ENCODE measurements at places on chromosomes 16 and 17.

- DNase-seq, result peak; percentile 78
Measured at GRCh38 chr16:31876951-31877828, 3.6 kb downstream of the ZNF267 start.

- DNase-seq, result no peak
Measured at GRCh38 chr16:56631832-56632155, 665 bp upstream of the MT1M start.

DNA sequence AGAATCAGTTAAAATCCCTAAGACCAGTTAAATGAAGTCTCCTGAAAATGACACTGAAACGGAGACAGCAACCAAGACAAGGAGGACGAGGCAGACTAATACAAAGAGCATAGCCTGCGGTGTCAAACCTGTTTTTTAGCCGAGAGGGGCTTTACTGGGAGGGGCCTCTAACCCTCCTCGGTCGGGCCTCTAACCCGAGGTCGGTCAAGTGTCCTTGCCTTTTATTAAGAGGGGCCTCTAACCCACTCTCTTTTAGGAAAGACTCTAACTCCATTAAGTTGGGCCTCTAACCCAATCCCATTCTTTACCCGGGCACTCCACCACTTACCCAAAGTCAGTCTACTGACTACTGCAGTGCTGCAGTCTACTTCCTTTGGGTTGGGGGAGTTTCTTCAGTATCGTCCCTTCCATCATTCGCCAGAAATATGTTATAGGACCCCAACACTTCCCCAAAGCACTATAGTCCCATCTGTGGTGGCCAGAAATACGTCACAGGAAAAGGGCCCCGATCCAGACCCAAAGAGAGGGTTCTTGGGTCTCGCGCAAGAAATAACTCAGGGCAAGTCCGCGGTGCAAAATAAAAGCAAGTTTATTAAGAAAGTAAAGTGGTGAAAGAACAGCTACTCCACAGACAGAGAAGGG lies 39.2 kb upstream of the ARL4D start:
- no peak for DNase-seq

DNA sequence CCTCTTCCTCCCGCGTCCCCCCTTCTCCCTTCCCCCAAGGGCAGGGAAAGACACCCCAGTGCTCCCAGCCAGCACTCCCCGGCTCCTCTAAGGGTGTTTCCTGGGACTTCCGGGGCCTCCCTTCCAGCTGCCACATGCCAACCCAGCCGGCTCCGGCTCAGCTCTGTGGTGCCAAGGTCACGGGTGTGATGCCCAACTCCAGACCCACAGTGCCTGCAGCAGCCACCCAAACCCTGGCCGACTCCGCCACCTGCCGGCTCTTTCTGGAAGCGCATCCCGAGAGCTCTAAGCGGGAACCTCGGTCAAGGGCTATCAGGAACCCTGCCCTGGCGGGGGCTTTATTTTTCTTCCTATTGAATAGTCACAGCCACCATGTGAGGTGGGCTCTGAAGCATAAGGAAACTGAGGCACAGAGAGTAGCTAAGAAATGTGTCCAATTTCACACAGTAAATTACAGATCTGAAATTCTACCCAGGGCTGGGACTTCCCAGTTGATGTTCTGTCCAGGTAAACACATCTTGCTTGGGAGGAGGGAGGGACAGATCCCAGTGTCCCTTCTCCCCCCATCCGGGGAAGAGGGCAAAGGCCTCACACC lies 3.3 kb upstream of the PPP1R1B start:
- DNase-seq, result no peak

DNA sequence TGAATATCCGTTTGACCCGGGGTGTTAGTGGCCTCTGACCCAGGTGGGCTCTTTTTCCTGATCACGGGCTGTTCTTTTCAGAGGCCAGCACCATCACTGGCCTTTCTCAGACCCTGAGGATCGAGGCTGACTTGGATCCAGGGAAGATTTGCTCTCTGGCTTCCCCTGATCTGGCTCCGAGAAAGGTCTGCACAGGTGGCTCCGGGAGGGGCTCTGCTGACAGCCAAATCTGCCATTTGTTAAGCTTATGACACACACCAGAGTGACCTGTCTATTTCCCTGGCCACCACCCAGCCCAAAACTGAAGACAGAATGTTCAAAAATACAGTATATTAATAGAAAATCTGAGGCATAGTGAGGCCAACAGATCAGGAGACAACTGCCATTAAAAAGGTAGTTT lies 221.8 kb upstream of the TNRC6C start:
- DNase-seq, result no peak

DNA sequence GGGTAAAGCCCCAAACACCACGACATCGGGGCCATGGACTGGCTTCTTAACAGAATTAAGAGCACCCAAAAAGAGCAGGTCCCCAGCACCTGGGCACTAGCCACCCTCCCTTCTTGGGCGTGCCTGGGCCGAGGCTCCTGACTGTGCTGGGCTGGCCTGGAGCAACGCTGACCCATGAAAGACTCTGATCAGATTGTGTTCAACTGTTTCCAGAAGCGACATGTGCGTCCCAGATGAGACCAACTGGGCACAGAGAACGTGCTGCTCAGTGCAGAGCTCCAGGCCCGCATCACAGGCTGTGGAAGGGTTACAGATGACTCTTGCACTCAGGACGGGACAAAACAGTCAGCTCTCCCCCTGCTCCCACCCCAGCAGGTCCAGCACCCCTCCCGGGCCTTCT lies 100.7 kb downstream of the KCNJ12 start:
- DNase-seq, result no peak

- DNase-seq, result no peak
Measured at GRCh38 chr17:30858556-30859250, 26.9 kb downstream of the ATAD5 start.

GRCh38 chr16:54817940-54818574 lies 112.6 kb upstream of the IRX5 start:
- no peak for DNase-seq

GRCh38 chr17:71033336-71033735 lies 864.0 kb downstream of the KCNJ2 start:
- DNase-seq, result no peak

DNA sequence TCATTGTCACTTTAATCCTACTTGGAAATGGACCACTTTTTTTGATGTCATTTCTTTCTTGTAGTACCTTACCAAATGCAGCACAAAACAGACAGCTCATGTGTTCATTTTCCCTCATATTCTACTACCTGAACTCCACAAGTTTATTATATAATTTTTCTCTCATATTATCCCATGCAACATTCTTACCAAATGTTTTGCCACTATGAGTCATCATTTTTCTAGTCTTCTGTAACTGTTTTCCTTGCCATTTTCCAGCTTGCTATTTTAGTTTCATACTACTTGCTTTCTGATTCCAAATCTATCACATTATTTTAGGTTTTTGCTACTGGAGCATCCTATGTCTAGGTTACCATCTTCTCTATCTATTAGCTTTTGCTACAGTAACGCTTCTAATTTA lies 332.7 kb downstream of the ZFHX3 start:
- no peak for DNase-seq

- no peak for DNase-seq
Measured at GRCh38 chr17:37708008-37708615, 36.7 kb downstream of the HNF1B start.

DNA sequence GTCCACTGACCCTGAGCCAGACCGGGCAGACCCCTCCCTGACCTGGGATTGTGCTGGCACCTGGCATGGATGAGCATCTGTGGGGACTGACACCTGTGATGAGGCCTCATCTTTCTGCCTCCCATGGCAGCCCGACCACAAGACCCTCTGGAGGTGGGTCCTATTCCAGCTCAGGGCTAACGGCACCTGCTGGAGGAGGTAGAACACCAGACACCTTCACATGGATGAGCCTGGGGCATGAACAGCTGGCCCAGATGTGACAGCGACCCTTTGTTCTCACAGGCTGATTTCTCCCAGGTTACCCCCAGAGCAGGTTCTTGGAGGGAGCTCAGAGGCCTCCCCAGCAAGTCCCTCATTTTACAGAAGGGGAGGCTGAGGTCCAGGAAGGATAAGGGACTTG lies 46.4 kb upstream of the PIK3R6 start:
- DNase-seq, result no peak

DNA sequence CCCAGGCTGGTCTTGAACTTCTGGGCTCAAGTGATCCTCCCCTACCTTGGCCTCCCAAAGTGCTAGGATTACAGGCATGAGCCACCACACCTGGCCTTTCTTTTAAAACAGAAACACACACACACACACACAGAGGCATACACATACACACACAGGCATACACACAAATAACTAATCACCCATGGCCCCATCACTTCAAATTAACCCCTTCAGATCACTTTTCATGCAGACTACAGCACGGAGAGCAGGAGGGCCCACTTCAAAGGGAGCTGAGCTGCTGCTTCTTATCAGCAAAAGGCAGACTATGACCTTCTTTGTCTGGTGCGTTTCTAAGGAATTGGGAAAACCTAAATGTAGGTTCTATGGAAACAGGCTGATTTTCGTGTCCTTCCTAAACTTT lies 1.9 kb downstream of the CLCN7 start:
- DNase-seq, result no peak

- no peak for DNase-seq
Measured at GRCh38 chr17:65523411-65523810, 38.0 kb downstream of the AXIN2 start.

DNA sequence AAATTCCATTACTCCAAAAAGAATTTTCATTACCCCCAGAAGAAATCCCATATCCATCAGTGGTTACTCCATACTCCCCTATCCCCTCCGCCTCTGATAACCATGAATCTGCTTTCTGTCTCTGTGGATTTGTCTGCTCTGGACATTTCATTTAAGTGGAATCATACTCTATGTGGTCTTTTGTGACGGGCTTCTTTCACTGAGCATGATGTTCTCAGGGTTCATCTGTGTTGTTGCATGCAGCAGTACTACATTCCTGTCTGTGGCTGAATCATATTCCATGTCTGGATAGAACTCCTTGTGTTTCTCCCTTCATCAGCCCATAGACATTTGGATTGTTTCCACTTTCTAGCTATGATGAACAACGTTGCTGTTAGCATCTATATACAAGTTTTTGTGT lies 59.5 kb upstream of the IRX3 start:
- DNase-seq, result no peak

DNA sequence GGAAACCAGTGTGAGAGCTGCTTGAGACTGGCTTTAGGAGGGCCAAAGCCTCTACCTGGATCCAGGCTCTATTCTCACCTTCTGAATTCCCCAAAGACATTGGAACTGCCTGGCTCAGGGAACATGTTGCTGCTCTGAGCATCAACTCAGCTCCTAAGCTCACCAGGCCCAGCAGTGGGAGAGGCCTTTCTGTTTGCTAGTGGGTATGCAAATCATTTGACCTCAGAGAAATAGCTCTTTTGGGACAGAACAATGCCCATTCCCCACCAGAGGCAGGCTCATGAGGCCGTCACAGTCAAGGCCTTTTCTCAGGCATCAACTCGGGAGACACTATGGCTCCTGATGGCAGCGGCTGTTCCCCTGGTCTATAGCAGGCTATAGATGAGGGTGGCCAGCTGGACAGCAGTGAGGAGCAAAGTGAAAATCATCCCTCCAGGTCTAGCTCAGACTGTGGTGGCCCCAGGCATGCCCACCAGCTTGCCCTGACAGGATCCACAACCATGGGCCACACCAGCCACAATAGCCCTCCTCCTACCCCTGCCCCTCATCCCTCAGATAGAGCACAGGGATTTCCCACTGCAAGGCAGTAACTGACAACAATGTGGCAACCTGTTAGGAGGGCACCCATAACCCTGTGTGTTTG lies 30.4 kb upstream of the GFOD2 start:
- DNase-seq, result no peak

GRCh38 chr17:49200423-49201083 lies 9.8 kb downstream of the GNGT2 start:
- no peak for DNase-seq
